ENCODE measurements at places on chromosomes 16 and 17.

DNA sequence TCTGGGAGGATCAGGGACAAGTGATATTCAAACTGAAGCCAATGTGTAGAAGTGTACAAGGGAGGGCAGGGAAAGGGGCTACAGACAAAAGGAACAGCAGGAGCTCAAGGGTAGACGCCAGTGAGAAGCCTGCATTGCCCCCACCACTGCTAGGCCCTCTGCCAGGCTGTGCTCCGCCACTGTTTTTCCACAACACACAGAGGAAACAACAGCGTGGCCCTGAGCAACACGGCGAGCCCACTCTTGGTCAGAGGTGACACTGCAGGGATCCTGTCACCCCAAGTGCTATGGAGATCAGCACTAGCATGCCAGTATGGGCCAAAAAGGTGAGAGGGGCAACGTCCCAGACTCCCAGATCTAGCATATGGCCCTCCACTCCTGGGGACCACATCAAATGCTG is 23.4 kb downstream of the MYO18A start:
- DNase-seq: no peak

- no peak for DNase-seq
Observed at GRCh38 chr17:74466111-74466827, at the start of gene CD300A. TSS of gene CD300A (plus strand) at chr17:74466634. CDS start at chr17:74466704, 70 bp downstream.

DNA sequence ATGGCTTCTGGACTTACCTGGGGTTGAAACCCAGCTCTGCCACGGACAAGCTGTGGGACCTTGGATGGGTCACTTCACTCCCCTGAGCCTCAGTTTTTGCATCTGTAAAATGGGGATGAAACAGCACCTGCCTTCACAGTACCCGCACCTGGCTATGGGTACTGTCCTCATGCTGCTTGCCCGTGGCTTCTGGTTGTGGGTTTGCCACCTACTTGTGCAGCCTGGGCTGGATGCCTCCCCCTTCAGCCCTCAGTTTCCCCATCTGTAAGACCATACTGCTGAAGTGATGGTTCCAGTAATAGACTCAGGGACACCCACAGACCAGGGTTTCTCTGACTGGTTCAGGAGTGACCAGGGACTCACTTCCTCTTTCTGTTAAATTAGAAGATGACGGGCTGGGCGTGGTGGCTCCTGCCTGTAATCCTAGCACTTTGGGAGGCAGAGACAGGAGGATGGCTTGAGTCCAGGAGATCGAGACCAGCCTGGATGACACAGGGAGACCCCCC is 9.4 kb downstream of the GLIS2 start:
- no peak for DNase-seq

GRCh38 chr16:89460556-89460955 is 29.8 kb downstream of the ANKRD11 start:
- no peak for DNase-seq

- DNase-seq: no peak
Observed at GRCh38 chr16:65967376-65967775, 399.1 kb upstream of the CDH5 start.

- DNase-seq: no peak
Observed at GRCh38 chr17:47847341-47848197, 3.4 kb downstream of the SP6 start.

All from HEK293T (cell line).